Jurkat, Clone E6-1 (cell line): ENCODE measurements at places on chromosomes 3 and 15.

GRCh38 chr3:10495003-10495402 lies 10.4 kb downstream of the ATP2B2 start:
- no peak for DNase-seq

DNA sequence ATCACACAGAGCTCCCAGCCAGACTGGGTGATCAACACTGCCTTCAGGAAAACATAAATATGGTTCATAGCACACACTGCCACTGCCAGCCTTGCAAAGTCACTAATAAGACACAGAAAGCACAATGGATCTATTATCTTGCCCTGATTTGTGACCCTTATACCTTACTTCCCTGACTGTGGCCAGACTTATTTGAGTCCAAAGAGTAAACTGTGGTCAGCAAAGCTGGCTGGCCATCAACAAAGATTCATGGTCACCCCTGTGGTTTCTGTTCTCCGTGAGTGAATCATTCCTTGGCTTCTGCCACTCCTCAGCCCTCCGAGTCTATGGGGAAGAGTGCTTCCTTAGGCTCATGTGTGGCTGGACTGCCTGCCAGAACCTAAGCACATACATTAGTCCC lies 437.7 kb downstream of the RAP2B start:
- no peak for DNase-seq

DNA sequence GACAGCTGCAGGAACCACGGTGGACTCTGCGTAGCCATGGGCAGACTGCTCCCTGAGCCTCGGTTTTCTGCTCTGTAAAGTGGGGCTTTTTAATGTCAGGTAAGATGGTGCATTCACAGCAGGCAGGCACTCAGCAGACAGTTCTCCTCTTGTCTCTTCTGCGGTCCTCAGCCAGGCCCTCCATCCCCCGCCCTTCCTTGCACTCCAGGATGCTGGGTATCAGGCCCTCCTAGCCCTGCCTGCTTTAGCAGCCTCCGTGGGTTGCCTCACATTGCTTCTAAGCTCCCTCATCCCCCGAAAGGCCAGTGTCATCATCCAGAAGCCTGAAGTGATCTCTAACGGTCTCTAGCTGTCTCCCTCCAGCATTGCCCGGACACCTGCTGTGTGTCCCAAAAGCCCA lies 115.7 kb downstream of the WNT7A start:
- DNase-seq: no peak

GRCh38 chr3:67497746-67498145 lies 156.7 kb downstream of the SUCLG2 start:
- DNase-seq: no peak

- DNase-seq: no peak
Measured at GRCh38 chr3:161551697-161552096, 55.1 kb downstream of the OTOL1 start.
